B cell (primary cell): ENCODE measurements at places on chromosomes 7 and 10.
A peak's percentile ranks its signal among the peaks of the same experiment; 100 is the strongest.

- DNase-seq, result no peak
Observed at GRCh38 chr7:107551936-107552335, 11.8 kb downstream of the COG5 start.

- no peak for DNase-seq
Observed at GRCh38 chr10:33710006-33710405, 375.5 kb upstream of the NRP1 start.

DNA sequence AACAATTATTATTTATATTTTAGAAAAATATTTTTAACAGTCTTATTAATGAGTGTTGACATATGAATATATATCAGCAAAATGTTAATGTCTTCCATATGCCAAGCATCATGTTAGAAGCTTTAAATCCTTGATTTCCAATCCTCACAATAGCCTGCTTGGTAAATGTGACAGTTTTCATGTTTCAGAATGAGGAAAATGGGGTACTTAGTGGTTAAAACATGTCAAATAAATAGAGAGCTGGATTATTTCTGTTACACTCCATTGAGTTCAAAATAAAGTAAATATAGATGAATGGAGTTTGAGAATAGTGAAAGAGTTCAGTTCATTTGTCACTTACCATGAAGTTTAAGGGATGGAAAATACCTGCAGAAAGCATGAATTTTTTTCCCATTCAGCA, 377.4 kb downstream of the MALRD1 start:
- DNase-seq, result no peak

- DNase-seq, result no peak
Observed at GRCh38 chr10:106938513-106938912, 226.0 kb downstream of the SORCS1 start.

DNA sequence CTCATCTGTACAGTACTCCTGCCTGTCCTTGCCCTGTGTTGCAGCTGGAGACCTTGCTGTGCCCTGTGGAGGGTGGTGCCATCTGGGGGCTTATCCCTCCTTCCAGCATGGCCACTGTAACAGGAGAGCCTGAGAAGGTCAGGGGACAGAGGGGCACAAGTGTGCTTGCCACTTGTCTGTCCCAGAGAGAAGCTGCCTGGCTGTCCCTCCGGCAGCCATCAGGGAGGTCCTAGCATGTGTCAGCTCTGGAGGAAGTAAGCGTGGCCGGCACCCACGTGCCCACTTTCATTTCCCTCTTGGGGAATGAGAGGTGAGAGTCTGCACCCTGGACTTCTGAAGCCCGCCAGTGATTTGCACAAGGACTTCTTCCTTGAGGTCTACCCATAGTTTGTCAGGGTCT, 97.0 kb upstream of the PPIF start:
- DNase-seq, result peak; percentile 85

GRCh38 chr10:94180576-94180975, 182.2 kb downstream of the NOC3L start:
- no peak for DNase-seq

- DNase-seq, result no peak
Observed at GRCh38 chr7:130397758-130398073, 17.4 kb downstream of the CPA1 start.

DNA sequence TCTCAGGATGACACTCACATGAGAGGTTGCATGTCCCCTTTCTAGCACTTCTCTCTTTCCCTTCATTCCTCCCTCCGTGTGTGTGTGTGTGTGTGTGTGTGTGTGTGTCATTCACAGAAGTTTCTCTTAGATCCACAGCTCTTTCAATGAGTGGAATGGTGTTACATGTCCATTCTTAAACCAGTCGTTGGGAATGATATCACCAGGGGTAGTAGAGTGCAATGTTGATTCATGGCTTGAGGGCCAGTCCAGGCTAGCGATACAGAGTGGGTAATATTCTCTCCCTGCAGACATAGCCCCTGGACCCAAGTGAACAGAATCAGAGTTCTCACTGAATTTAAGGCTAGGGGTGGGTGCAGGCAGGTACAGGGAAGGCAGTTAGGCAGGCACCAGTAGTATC, 187.8 kb downstream of the SDK1 start:
- no peak for DNase-seq

DNA sequence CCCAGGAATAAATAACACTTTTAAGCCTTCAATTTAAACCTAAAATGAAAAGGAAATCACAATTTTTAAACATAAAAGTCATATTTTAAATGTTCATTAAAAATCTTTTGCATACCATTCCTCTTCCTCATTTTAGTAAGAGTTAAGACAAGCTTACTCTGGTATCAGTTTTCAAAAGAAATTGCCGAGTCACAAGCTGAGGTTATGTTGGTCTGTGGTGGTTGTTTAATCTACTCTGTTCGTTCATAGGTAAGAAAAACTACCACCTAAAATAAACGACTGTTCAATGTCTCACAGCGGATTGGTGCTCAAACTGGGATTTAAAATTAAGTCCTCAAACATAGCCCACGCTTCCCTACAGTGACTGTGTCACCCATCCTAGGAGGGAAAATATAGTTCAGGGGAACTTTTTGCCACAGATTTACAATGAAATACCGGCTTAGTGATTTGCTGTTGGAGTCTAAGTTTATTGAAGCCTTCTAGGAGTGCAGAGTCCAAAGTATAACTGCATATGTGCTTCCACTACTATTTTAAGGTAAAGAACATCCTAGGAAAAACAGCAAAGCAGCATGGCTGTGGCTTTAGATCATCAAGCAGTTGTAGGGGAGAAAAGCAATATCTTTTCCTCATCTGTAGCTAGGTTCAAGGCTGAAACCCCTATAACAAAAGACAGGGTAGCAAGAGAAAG, 61.1 kb downstream of the GNAT3 start:
- no peak for DNase-seq
